ENCODE measurements at places on chromosomes 3 and 15.

DNA sequence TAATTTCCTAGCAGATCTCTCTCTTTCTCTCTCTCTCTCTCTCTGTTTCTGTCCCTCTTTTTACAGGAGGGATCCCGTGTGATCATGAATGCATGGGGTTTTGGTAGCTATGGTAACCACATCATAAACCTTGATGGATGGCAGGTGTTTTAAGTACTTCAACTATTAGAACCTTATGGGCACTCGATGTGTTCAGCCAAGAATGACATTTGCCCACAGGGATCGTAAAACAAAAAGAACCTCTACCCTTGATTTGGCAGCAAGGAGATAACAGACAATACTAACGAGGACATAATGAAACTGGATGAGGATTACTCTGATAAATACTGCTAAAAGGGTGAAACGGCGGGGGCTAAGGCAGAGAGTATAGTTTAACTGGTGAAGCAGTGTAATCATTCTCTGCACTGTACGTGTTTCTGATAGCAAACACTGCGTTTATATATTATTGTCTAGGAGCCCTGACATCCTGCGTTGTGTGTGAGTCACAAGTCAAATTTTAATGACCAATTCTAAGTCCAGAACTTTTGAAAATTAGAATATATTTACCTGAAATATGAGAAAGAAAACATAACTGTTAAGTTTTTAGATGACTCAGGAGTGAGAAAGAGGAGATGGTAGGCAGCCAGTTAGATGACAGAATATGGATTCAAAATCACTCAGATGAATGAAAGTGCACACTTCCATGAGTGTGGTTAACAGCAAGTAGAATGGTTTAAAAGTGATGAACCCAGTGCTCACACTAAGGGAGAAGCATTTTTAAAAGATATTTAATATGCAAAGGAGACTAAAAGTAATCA is 80.3 kb downstream of the OTOL1 start:
- no peaks in the 10 kb centered on the region for H3K36me3 ChIP-seq
- H3K4me1 ChIP-seq, result no peaks in the 10 kb centered on the region
- no peak overlapping the region for H3K4me3 ChIP-seq
- peaks cover 18% of the 10 kb centered on the region for H3K27me3 ChIP-seq

GRCh38 chr3:181839916-181840297 is 128.2 kb downstream of the SOX2 start:
- H3K4me1 ChIP-seq, result no peaks in the 10 kb centered on the region
- no peak overlapping the region for H3K4me3 ChIP-seq
- H3K27ac ChIP-seq, result no peak overlapping the region
- no peaks in the 10 kb centered on the region for H3K27me3 ChIP-seq
- no peak for DNase-seq

- H3K27ac ChIP-seq, result peak overlapping the region; percentile 73
- no peaks in the 10 kb centered on the region for H3K27me3 ChIP-seq
- no peak overlapping the region for H3K4me3 ChIP-seq
- peaks cover 11% of the 10 kb centered on the region for H3K36me3 ChIP-seq
Measured at GRCh38 chr3:197728487-197728886, 8.2 kb downstream of the RUBCN start.

GRCh38 chr3:48716508-48716981 is 476 bp downstream of the IP6K2 start:
- peak overlapping the region; percentile 88 for H3K4me3 ChIP-seq
- H3K36me3 ChIP-seq, result peaks cover 29% of the 10 kb centered on the region
- DNase-seq, result peak; percentile 39
- peaks cover 48% of the 10 kb centered on the region for H3K4me1 ChIP-seq
- H3K27ac ChIP-seq, result peak overlapping the region; percentile 98
- H3K27me3 ChIP-seq, result no peaks in the 10 kb centered on the region

GRCh38 chr3:154015307-154015706 is 105.9 kb upstream of the ARHGEF26 start:
- H3K36me3 ChIP-seq, result no peaks in the 10 kb centered on the region
- H3K27me3 ChIP-seq, result no peaks in the 10 kb centered on the region
- H3K27ac ChIP-seq, result no peak overlapping the region
- no peak for DNase-seq
- no peak overlapping the region for H3K4me3 ChIP-seq

DNA sequence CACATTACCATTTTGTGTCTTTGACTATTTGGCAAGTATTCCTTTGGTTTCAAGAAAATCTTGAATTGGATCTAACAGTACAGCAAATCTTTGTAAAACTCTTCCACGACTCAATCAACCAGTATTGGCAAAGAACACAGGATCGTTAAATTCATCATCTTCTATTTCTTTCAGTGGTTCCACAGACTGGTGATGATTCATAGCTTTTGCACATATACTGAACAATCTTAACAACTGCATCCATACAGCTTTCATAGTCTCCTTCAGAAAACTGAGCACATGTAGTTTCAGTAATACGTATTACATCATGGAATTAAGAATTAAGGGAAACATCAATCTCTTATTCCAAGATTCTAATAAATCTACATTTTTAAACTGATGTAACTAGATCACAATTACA is 91.6 kb upstream of the LIPC start:
- no peak for DNase-seq
- H3K4me3 ChIP-seq, result no peak overlapping the region
- no peak overlapping the region for H3K27ac ChIP-seq
- no peaks in the 10 kb centered on the region for H3K4me1 ChIP-seq
- no peaks in the 10 kb centered on the region for H3K36me3 ChIP-seq

- H3K4me1 ChIP-seq, result no peaks in the 10 kb centered on the region
- no peaks in the 10 kb centered on the region for H3K27me3 ChIP-seq
- H3K36me3 ChIP-seq, result no peaks in the 10 kb centered on the region
- H3K27ac ChIP-seq, result no peak overlapping the region
- H3K4me3 ChIP-seq, result no peak overlapping the region
Measured at GRCh38 chr3:26381411-26381810, 241.2 kb upstream of the LRRC3B start.

GRCh38 chr3:132703733-132704132 is 18.5 kb downstream of the NPHP3 start:
- no peaks in the 10 kb centered on the region for H3K27me3 ChIP-seq
- H3K27ac ChIP-seq, result no peak overlapping the region
- peaks cover 2% of the 10 kb centered on the region for H3K4me1 ChIP-seq
- DNase-seq, result no peak
- peaks cover 31% of the 10 kb centered on the region for H3K36me3 ChIP-seq

DNA sequence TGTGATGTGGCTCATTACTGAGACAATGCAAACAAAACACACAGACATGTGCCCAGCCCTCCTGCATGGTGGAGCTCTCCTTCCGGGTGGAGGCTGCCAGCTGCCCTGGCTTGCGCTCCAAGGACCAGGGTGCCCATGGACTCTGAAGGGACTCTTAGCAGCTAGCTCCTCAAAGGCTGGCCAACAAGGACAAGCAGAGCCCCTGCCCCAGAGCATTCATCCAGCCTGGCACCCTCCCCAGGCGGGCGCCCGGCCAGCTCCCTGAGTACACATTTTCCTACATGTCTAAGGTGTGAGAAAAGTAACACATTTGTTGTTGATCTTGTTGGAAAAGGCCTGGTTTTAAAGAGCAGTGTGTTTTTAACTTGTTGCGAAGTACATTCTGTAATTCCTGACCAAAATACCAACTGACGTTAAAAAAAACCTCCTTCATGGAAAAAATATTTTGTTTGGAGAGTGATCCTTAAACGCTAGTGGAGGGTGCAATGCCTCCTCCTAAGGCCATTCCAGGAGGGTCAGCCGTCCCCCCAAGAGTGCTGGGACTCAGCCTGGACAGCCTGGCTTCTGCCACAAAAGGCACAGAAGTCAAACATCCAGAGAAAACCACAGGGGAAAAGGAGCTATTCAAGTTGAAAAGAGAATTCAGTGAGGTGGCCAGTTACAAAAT is 86.9 kb downstream of the KLF15 start:
- H3K4me3 ChIP-seq, result no peak overlapping the region
- no peaks in the 10 kb centered on the region for H3K36me3 ChIP-seq
- no peak for DNase-seq
- H3K27me3 ChIP-seq, result peaks cover 44% of the 10 kb centered on the region
- no peak overlapping the region for H3K27ac ChIP-seq
- H3K4me1 ChIP-seq, result no peaks in the 10 kb centered on the region

GRCh38 chr3:15299036-15299435 is 33.4 kb downstream of the SH3BP5 start:
- no peak overlapping the region for H3K27ac ChIP-seq
- H3K4me3 ChIP-seq, result no peak overlapping the region
- no peaks in the 10 kb centered on the region for H3K27me3 ChIP-seq

DNA sequence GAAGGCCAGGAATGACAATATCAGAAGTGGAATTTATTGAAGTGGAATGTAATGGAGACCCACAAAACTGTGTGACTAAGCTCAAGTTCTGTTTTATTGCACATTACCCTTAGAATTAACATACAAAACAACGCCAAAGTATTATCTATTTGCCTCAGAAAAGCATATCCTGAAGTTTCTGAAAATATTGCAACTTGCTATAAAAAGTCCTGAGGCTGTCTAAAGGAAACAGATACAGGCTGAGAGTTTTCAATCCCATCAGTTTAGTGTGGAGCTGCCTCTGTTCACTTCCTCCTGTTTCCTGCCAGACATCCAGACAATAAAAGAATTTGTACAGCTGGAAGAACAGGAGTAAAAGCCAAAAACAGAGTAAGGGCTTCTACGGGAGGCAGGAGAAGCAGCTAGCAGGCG is 108.8 kb downstream of the FBN1 start:
- DNase-seq, result no peak
- peaks cover 2% of the 10 kb centered on the region for H3K27me3 ChIP-seq
- no peak overlapping the region for H3K27ac ChIP-seq
- no peaks in the 10 kb centered on the region for H3K36me3 ChIP-seq
- H3K4me1 ChIP-seq, result no peaks in the 10 kb centered on the region

GRCh38 chr3:46628901-46629369 is 16.6 kb downstream of the FAM240A start:
- H3K4me1 ChIP-seq, result peaks cover 15% of the 10 kb centered on the region
- no peaks in the 10 kb centered on the region for H3K36me3 ChIP-seq
- peak overlapping the region; percentile 94 for H3K27ac ChIP-seq
- peak overlapping the region; percentile 61 for H3K4me3 ChIP-seq
- peaks cover 4% of the 10 kb centered on the region for H3K27me3 ChIP-seq

DNA sequence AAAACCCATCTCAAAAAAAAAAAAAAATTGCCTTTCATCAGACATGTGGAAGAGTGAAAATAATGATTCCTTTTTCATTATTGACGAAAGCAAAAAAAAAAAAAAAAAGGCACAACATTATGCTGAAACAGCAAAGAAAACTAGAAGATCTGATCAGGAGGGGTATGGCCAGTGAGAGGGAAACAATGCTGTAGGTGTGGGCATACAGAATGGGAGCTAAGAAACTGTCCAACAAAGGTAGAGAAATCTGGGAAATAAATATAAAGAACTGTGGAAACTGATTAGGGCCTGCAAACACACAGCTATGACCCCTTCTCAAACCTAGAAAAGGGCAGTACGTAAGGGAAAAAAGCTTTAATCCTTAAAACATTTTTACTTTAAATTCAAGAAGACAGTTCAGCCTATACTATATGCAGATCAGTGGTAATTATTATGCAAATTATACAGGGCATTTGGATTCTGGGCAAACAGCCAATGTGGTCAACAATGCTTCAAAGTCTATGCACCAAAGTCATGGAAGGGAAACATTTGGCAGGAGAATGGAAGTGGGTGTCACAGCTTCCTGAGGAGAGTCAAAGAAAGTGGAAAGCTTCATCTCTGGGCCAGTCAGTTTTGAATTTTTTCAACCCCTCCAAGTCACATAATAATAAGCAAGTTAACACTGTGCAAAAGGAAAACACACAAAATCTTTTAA is 68.3 kb upstream of the SLC12A8 start:
- no peak overlapping the region for H3K4me3 ChIP-seq
- H3K27ac ChIP-seq, result no peak overlapping the region
- no peaks in the 10 kb centered on the region for H3K27me3 ChIP-seq
- DNase-seq, result no peak
- H3K36me3 ChIP-seq, result no peaks in the 10 kb centered on the region
- H3K4me1 ChIP-seq, result peaks cover 29% of the 10 kb centered on the region
